Hair follicle dermal papilla cell (primary cell): ENCODE measurements at places on chromosomes 12 and 14. TPM values are rescaled to one million over a fixed set of nuclear protein-coding genes. Genes with fewer than 3 reads are reported as not detected.

Gene CPNE8
- total RNA-seq = 13.1 and 15.1 TPM in 2 replicates

Gene PTGER2
- 0.97 and 1.1 TPM in 2 replicates for total RNA-seq

Gene CSRP2
- 16.7 and 26.2 TPM in 2 replicates for total RNA-seq

Gene FSCB
- not detected in 2 replicates for total RNA-seq

Gene SERPINA12
- not detected in 2 replicates for total RNA-seq

Gene ERC1
- 29.9 and 34.9 TPM in 2 replicates for total RNA-seq
